ENCODE measurements at places on chromosomes 5 and 9.

DNA sequence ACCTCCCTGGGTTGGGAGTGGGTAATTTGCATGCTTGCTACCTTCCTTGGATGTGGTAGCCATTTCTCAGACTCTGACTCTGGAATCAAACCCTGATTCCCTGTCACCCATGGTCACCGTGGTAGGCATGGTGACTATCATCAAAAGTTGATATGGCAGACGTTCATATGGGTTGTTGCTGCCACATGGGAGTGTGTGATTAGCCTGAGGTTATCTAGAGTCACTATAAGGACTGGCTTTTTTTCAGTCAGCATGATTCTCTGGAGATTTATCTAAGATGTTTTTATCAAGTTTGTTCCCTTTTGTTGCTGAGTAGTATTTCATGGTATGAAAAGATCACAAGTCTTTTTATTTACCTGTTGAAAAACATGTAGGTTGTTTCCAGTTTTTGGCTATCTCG lies 7.0 kb downstream of the RCL1 start:
- no peak for DNase-seq

GRCh38 chr9:20623021-20623747 lies 885 bp upstream of the MLLT3 start:
- peak; percentile 74 for DNase-seq

- no peak for DNase-seq
Measured at GRCh38 chr9:71928376-71928775, 16.9 kb downstream of the C9orf85 start.

DNA sequence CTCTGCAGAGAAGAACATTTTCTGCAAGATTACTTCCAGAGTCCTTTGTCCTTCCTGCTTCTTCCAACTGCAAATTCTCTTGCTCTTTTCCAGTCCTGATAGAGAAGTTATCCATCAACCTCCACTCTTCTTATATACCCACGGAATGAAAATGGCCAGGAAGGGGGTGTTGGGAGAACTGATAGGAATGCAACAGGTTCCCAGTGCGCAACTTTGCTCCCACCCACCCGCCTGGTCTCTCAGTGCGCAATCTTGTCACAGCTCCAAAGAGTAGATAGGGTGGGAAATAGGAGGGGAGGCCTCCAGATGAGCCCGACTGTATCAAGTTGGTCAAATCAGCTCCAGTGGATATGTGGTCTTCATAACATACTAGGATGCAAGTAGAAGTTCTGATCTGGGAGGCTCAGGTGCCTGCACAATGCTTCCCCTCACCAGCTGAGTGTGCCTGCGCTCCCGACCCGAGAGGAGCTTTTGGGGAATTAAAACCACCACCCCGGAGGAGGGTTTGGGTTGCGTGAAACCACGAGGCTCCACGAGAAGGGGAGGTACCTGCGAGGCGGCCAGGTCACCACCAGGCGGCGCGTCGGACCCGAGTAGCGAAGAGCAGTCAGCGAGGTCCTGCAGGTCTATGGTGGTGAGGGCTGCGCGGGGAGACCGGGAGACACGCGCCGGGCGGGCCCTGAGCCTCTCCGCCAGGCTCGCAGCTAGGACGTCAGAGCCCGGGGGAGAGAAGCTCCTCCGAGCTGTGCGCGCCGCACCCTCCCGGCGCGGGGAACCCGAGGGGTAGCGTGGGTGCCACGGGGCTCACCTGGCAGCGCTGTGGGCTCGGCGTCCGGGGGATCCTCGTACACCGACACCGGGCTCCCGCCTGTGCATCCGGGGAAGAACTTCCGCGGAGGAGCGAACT lies 835 bp downstream of the MCIDAS start:
- DNase-seq: peak; percentile 76

GRCh38 chr9:134425401-134425800 lies 99.1 kb downstream of the RXRA start:
- DNase-seq: no peak

GRCh38 chr5:171433982-171434676 lies 14.7 kb downstream of the FGF18 start:
- DNase-seq: no peak

GRCh38 chr5:80146046-80146445 lies 109.8 kb downstream of the SERINC5 start:
- no peak for DNase-seq

GRCh38 chr5:76393035-76393680 lies 9.9 kb upstream of the IQGAP2 start:
- DNase-seq: no peak

GRCh38 chr5:58294598-58295305 lies 165.1 kb downstream of the PLK2 start:
- no peak for DNase-seq

- DNase-seq: no peak
Measured at GRCh38 chr5:134041570-134042411, 37.0 kb upstream of the VDAC1 start.

GRCh38 chr9:107932601-107933000 lies 443.0 kb upstream of the KLF4 start:
- DNase-seq: no peak

- no peak for DNase-seq
Measured at GRCh38 chr9:4289411-4290326, 10.2 kb downstream of the GLIS3 start.

GRCh38 chr5:90894866-90895420 lies 336.3 kb downstream of the ADGRV1 start:
- no peak for DNase-seq

GRCh38 chr5:53983568-53984460 lies 326.6 kb downstream of the ARL15 start:
- no peak for DNase-seq

- DNase-seq: no peak
Measured at GRCh38 chr9:89493671-89494070, 4.2 kb downstream of the SEMA4D start.

- DNase-seq: no peak
Measured at GRCh38 chr5:77172713-77173328, 37.7 kb upstream of the PDE8B start.

GRCh38 chr5:113361701-113362100 lies 73.1 kb downstream of the TSSK1B start:
- DNase-seq: no peak

GRCh38 chr5:61332851-61333320 lies 828 bp downstream of the ZSWIM6 start:
- peak; percentile 56 for DNase-seq

GRCh38 chr5:33409435-33410170 lies 31.2 kb upstream of the TARS1 start:
- no peak for DNase-seq

- no peak for DNase-seq
Measured at GRCh38 chr9:16175461-16175860, 622.6 kb downstream of the CCDC171 start.

- DNase-seq: peak; percentile 69
Measured at GRCh38 chr5:159915904-159916840, at the start of gene ADRA1B. Gene ADRA1B (plus strand): TSS chr5:159916482. CDS start chr5:159916906, 424 bp downstream.

DNA sequence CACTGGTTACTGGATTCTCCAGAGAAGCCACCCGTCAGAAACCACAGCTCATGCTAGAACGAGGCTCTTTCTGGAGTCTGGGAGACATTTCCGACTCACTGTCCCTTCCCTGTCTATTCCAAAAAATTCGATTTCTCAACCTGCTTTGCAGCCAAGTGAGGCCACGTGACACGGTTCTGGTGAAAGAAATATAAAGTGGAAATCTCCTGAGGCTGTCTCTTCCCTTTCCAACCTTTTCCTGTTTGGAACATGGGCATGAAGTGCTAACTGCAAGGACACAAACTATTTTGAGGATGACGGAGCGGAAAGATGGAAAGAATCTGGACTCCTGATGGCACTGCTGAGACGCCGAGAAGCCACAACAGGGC lies 6.1 kb upstream of the PTGS1 start:
- no peak for DNase-seq

DNA sequence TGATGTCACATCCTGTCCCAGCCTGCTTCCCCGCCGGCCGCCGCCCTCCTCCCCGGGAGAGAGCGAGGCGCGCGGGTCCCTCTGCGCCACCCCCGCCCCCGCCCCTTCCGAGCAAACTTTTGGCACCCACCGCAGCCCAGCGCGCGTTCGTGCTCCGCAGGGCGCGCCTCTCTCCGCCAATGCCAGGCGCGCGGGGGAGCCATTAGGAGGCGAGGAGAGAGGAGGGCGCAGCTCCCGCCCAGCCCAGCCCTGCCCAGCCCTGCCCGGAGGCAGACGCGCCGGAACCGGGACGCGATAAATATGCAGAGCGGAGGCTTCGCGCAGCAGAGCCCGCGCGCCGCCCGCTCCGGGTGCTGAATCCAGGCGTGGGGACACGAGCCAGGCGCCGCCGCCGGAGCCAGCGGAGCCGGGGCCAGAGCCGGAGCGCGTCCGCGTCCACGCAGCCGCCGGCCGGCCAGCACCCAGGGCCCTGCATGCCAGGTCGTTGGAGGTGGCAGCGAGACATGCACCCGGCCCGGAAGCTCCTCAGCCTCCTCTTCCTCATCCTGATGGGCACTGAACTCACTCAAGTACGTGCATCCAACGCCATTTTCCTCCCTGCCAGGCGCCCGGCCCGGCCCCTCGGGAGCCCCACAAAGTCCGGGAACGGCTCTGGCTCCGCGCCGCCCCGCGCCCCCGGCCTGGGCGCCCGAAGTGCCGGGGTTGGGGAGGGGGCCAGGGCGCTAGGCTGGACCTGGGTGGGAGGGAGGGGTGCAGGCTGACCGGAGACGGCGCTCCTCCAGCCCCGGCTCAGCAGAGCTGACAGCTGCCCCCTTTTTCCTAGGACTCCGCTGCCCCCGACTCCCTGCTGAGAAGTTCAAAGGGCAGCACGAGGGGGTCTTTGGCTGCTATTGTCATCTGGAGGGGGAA lies 12.0 kb upstream of the OLFM1 start:
- DNase-seq: no peak

DNA sequence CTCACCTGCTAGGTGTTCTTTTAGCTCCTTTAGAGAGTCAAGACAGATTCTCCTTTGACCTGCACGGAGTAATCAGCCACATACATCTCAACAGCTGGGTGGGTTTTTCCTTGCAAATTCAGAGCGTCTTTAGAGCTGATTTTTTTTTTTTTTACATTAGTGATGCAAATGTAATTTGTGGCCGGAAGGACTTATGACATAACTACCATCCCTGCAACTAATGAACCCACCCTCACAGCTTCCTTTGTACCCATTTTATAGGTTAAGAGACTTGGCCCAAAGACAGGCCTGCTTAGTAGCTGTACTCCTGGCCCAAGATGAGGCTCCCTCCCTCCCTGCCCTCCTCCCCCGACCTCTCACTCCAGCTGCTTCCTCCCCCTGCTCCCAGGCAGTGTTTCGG lies 69.9 kb upstream of the NIPAL4 start:
- no peak for DNase-seq

DNA sequence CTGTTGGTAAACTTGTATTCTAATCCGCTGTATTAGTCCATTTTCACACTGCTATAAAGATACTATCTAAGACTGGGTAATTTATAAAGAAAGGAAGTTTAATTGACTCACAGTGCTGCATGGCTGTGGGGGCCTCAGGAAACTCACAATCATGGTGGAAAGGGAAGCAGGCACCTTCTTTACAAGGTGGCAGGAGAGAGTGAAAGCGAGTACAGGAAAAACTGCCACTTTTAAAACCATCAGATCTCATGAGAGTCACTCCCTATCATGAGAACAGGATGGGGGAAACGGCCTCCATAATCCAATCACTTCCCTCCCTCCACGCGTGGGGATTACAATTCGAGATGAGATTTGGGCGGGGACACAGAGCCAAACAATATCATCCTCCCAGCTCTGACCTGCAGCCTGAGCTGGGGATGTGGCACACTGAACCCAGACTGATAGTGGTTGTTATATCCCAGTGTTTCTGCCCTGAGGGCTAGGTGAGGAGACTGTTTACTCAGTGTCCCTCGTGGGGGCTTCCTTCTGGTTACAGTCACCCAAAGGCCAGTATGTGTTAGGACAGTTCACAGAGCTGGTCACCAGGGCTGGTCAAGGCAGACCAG lies 488.3 kb downstream of the KDM4C start:
- no peak for DNase-seq

DNA sequence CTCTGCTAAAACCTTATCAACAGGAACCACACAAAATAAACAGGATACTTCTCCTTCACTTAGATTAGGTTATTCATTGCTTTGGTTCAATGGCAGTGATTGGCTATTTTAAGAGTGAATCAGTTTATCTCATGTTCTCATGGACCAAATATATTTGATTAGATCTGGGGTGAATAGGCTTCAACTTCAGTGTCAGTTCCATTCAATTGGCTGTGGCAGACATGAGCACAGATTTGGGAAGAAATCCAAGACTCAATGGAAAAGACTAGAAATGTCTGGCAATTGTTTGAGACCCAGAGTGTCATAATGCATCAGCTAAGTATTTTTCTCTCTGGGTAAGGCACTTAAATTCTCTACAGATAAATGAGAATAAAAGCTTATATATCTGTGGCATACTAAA lies 37.1 kb downstream of the CDH18 start:
- no peak for DNase-seq

GRCh38 chr9:120910643-120911042 lies 16.0 kb downstream of the TRAF1 start:
- DNase-seq: no peak

DNA sequence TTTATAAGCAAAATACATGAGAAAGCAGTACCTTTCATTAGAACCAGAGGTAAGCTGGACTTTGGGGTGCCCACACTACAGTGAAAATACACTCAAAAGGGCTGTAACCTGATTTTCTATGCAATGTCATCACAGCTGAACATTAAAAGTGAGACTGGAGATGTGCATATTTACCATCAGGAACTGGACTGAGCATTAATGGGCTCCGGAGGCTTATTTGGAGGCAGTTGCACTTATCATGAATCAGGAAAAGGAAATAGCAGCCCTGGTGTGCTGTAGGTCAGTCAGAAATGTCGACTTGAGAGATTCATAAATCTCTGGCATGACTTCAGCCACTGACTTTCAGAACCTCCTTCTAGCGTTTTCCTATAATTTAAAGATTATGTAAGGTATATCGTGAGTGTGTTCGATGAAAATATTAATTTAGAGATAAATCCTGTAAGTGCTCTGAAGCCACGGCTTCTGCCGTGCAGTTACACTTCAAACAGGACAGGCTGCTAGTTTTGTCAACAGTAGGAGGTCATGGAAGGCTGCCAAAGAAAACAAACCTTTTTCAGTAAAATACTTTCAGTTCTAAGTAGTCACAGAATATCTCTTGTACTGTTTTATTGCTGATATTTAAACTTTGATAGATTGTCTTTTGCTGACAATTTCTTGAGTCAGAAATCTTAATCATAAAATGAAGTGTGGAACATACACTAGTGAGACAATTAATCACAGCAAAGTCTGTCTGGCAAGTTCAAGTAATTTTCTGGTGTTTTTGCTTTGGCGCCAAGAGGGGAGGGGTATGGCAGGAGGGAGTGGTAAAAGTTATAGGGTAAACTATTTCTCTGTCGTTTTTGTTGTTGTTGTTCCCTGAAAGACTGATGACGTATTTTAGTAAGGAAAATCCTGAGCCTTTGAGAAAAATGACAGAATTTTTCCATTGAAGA lies 939.7 kb downstream of the NR2F1-AS1 start:
- DNase-seq: no peak

All from activated naive CD8-positive, alpha-beta T cell treated with anti-CD3 and anti-CD28 coated beads, Interleukin-2, amount 10 ng/mL, durations not matched to agents 7 days and 5 days (primary cell).